ENCODE measurements at places on chromosomes 7 and 10.

- no peak for DNase-seq
These were observed 12.9 kb downstream of the MTPN start for GRCh38 chr7:135964274-135964673.

DNA sequence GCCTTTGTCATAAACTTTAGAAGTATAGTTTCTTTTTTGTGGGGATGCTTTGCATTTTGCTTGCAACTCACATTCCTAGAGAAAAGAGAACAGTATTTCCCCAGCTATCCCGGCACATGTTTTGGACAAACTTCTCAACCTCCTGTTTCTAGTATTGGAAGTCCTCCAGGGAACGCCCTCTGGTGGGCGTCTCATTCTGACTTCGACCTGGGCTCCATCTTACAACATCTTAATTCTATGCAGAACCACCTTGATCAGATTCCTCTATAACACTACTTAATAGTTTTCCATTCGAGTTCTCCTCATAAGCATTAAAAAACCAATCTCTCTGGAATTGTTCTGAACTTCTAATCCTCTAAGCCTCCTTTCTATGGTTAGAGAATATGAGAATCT is 139.5 kb upstream of the FZD8 start:
- no peak for DNase-seq

GRCh38 chr7:51046103-51046466 is 263.4 kb upstream of the GRB10 start:
- DNase-seq, result no peak

- no peak for DNase-seq
These were observed 6.2 kb downstream of the TNRC18 start for GRCh38 chr7:5417106-5418071.

DNA sequence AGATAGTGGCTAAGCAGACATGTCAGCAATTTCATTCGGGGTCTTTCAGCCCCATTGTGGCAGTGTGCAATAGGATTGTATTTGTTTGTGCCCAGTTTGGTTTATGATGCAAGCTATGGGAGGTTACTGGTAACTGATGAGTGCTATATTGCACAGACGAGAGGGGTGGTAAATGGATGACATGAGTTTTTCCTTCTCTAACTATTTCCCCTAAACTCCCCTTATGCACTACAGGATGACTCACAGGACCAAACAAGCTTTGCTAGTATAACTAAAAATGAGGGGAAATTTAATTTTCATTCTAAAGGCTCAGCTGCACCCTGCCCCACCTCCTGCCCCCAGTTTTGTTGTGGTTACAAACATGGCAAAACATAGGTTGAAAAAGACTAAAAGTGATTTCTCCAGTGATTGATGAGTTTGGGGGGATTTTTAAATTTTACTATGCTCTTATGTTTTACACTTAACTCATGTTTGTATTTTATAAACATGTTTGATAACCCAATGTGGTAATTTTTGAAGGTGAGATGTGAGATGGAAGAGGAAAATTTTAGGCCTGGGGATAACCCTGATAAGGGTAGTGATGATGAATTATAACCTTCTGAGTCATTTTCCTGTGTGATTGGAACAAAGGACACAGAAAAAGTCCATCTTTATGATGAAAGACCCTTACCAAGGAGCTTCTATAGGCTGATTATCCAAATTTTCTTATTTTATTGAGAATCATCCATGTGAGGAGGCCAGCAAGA is 60.8 kb upstream of the NAMPT start:
- DNase-seq, result no peak

DNA sequence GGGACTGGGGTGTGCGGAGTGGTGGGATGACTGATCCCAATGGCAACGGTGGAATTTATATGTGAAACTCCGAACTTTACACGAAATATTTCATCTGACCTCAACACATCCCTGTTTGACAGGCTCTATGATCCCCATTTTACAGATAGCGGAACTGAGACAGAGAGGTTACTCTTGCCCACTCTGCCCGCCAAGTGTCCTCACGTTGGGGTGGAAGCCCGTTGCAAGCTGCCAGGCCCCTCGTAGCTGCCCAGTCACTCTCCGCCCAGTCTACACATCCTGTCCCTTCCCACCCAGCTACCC is 397 bp upstream of the NFE2L3 start:
- no peak for DNase-seq

DNA sequence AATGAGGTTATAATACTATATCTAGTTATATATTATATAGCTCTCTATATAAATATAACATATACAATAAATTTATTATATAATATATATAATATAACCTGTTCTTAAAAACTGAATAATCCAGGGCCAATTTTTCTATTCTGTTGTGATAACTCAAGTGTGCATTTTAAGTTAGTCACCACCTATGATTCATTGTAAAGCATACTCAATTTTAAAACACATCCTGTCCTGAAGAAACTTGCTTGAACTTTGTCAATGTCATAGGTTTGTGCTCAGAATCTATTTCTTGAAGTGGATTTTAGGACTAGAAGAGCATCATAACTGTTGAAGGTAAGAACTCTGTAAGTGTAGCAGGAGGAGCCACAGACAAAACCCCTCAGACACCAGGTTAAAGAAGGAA is 1209.8 kb downstream of the REEP3 start:
- no peak for DNase-seq

DNA sequence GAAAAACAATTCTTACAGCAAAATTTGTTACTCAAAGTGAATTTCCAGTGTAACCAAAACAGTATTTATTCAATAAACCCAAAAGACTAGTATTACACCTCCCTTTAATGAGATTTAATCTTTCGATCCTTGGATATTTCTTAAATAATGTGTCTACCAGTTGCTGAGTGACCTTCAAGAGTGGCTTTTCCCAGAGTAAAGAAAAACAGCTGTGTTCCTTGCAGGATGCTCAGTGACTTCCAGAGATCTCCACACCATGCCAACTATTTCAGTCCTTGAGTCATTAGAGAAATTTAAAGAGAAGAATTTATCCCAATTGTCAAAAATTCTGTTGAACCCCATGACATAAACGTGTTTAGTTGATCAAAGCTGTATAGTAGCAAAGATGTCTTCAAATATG is 44.0 kb downstream of the IMMP2L start:
- DNase-seq, result no peak

- DNase-seq, result no peak
These were observed 32.1 kb downstream of the RBAK start for GRCh38 chr7:5077740-5078139.

DNA sequence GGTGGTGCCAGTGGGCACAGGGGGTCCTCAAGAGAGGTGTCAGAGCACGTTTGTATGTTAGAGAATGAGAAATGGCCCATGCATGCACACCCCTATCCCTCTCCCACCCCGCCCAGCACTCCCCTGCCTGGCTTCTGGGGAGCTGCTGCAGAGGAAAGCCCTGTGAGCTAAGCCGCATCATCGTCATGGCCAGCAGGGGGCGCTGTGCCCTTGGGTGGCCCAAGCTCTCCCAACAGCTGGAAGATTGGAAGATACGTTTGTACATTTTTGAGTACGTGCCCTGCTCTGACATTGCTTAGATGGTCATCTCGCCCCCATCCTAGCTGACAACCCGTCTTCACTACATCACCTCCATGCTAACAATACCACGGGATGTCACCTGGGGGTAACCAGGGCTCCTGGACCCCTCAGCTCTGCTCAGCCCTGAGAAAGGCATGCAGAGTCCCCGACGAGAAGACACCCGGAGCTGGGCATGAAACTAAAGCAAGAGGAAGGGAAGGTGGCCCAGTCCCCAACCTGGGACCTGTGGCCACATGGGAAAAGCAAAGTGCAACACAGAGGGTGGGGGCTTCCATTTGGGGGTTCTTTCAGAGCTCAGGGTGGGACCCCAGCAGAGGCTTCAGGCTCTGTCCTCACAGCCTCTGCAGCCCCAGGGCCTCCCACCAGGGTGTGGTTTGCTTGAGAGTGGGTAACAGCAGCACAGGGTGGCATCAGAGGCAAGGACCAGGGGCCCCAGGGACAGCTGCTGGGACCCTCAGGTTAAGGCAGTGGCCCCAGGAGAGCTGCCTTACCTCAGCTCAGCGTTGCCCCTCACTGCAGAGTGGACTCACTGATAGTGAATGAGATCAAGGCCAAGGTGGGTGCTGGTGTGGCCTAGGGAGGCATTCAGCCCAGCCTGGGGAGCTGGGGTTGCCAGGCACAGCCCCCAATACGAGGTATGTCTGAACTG is 136.6 kb downstream of the PTPN20 start:
- peak; percentile 70 for DNase-seq

- DNase-seq, result no peak
These were observed 40.2 kb upstream of the PRSS58 start for GRCh38 chr7:142298009-142298408.

DNA sequence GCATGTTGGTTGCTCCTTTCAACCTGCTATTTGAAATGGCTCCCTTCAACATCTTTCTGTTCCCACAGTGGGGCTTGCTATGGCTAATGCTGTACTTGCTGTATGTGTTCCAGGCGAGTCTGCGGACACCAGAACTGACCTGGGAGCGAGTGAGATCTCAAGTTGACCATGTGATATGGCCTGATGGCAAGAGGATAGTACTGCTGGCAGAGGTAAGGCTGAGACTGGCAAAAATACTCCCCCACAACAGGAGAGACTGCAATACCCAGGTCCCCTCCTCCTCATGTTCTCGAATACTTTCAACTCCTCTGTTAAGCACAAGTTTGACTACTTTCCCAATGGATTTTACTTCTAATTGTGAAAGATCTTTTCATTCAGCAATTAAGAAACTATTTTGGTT is 11.5 kb upstream of the STRIP2 start:
- DNase-seq, result no peak

Measured in omental fat pad (tissue), 4 donors.